ENCODE measurements at places on chromosomes 7 and 10. TPM values are rescaled to one million over a fixed set of nuclear protein-coding genes. Genes with fewer than 3 reads are reported as not detected.

The SEMA3D gene
- total RNA-seq: 0.16 TPM

DNA sequence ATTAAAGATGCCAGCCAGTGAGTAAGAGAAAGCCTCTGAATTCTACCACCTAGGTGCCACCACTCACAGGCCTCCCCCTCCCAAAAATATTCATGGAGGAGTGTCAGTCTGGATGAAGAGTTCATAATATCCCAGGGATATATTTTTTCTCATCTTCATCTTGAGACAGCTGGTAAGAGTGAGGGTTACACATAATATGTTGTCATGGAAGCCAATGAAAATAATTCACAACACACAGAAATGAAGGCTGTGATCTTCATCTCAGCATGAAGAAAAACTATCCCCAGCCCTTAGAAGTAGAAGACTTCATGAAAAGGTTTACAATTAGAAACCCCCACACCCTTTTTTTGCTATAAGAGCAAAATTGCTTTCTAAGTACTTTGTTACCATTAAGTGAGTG lies 175.6 kb downstream of the DNAH11 start:
- no peak for ATAC-seq

- ATAC-seq: peak; percentile 89
Measured at GRCh38 chr10:69392481-69393000, 24.2 kb downstream of the TACR2 start.

- ATAC-seq: no peak
Measured at GRCh38 chr7:148503900-148504487, 86.6 kb upstream of the C7orf33 start.

DNA sequence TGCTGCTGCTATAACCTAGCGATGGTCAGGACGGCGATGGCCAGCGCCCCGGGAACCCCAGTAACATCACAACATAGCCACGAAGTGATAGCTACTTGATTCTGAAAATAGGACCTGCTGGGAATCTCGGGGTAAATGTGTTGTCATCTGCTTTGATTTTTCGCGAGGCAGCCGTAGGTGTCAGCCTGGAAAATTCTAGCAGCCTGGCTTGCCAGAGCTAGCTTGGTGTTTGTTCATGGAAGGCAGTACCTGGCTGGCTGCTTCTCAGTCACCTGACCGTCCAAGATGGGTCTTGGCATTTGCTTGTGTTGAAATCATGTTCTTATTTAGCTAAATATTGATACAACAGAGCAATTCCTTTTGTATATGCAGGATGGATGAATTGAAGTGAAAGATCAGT lies 82.4 kb upstream of the BTBD16 start:
- ATAC-seq: no peak

DNA sequence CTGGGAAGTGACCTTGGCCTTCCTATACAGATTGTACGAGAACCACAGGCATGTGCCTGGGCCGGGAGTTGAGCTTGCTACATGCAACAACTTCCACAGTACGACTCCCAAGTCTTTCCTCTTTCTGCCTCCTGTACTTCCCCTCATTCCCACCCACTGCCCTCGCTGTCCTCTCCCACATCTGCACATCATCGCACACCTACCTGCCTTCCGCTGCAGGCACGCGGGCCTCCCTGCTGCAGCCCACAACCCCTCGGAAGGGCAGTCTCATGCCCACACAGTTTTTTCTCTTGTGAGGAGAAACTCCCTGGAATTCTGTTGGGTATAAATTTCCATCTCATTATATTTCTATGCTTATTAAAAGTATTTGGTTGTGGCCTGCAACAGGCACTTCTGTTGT lies 117.2 kb downstream of the ACTR3B start:
- no peak for ATAC-seq

DNA sequence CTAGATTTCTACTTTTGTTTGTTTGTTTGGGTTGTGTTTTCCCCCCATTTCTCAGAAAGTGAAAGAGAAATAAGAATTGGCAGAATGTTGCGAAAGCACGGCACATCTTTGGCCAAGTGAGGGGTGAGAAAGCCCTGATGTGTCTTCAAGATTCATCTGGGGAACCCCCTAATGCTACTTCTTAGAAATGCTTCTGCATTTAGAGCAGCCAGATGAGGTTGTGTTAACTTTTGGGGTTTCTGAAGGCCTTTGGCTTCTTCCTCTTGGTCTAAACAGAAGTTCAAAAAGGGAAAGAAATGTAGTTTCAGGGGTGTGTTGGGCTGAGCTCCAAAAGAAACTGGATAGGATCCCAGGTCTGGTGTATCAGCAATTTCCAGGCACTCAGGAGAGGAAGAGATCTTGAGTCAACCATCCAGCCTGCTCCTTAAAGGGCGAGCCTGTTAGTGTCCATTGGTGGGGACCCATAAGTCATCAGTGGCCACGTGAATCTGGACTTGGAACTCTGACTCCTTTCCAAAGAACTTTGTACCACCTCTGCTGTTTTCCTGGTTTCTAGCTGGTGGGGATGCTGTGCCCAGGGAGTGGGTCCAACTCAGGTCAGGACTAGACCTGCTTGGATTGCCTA lies 6.5 kb downstream of the DUSP5 start:
- ATAC-seq: peak; percentile 56

The HEPACAM2 gene
- not detected for total RNA-seq

- no peak for ATAC-seq
Measured at GRCh38 chr7:155698633-155699032, 54.2 kb downstream of the RBM33 start.

The MBL2 gene
- not detected for total RNA-seq

DNA sequence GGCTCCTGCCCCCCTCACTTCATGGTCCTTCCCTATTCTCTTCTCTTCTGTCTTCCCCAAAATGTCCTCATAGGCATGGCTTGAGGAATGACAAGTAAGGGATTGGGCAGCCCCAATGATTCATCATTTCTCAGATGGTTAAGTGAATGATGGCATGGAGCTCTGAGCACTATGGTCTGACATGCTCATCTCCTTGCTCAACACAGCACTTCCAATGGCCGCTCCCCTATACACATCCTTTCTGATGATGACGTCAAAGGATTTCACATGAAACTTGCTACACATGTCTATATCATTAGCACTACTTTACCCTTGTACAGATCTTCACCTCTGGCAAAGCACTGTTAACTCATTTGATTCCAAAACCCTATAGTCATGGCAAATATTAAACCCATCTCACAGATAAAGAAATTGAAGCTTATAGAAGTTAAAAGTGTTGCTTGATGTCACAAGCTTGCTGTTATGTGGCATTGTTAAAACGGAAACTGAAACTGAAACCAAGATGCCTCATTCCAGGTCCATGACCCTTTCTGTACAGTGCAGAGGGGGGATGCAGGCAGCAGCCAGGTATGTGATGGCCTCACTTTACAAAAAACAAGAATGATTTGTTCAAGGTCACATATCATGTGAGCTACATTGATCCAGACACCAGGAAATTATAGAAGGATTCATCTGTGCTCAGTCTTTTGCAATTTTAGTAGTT lies 90.0 kb upstream of the PLXNA4 start:
- ATAC-seq: no peak

DNA sequence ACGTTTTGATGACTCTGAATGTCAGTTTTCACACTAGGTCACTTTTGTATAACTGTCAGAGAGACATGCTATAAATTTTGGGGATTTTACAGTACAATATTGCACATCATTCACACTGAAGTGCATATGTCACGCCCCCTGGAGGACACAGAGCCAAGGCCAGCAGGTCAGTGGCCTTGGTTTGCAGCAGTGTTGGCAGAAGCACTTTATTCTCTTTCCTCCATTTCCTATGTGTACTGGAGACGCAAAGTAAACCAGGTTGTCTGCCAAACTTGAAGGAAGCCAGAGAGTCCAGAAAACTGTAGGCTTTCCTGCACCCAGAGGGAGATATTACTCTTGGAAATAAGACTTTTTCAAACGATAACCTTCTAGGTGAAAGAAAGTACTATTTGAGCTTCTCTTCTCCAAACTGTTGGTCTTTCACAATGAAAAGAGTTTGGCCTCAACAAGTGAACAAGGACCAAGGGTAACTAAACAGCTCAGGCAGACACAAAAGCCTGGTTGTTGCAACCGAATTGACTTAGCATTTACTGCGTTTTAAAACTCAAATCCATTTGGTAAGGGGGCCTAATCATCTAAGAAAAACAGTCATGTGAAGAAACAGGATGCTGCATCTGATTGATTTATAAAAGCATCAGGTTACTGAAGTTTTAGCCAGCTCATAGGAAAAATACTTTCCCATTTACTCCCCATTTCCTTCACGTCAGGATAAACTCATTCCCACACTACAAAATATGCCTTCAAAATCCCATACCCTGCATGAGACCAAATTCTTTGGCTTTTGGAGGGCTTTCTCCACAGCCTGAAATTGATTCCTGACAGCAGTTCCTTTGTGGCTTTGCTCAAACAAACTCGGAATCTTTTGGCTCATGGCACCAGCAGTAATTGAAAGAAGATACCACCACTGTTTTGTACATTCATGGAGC lies 83.0 kb upstream of the SEC61G start:
- no peak for ATAC-seq

- ATAC-seq: no peak
Measured at GRCh38 chr10:70679498-70679897, 7.2 kb downstream of the ADAMTS14 start.

DNA sequence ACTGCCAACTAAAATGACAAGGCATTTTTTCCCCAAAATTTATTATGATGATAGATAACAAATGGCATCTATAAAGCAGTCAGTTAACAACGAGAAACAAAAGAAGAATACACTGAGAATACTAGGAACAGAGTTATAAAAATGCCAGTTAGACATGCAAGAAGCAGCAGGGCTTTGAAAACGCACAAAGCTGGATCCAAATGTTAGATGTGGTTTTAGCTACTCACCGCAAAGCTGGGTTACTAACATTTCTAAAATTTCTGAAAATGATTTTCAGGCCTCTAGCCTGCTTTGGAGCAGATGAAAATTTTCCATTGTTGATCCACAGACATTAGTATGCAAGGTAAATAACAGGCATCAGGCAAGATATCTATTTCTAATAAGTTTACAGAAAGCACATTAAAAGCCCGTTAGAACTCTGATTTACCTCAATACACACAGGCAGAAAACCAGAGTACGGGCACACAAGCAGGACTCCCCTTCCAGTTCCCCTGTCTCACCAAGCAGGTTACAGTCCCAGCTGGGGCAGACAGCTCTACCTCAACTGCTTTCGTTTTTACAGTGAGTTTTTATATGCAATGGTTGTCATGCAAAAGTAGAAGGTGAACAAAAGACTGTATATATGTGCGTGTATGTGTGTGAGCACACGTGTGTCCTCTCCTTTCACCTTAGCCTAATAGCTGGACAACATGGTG lies 37.9 kb downstream of the GLI3 start:
- ATAC-seq: no peak

The SHTN1 gene
- total RNA-seq: 23.9 TPM

The GFRA1 gene
- 0.56 TPM for total RNA-seq

DNA sequence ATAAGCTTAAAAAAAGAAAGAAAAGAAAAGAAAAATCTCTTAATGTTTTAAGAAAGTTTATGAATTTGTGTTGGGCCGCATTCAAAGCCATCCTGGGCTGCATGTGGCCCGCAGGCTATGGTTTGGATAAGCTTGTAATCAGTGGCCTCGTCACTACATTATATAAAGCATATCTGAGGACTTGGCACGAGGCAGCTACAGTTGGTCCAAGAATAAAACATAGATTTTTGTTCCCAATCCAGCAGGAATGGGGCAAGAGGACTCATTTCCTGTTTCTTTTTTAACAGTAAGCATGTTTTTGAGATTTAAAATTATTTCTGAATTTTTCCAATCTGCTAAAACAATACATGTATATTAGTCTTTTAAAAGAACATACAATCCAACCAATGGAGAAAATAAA lies 28.6 kb downstream of the MCM10 start:
- ATAC-seq: no peak

DNA sequence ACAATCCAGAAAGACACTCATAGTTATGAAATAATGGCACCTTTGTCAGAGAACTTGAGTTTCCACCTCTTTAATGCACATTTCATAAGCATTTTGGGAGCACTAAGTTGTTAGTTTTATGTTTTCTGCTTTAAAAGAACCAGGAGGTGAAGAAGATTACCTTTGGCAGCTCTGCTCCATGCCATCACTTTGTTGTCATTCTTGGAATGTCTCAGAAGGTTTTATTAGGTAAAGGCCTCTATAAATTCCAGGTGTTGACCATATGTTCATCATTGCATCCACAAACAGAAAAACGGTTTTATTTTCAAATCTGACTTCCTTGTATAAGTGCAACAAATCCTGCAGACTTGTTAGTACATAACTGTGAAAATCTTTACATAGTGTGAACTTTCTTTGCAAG lies 424.8 kb downstream of the MDFIC start:
- no peak for ATAC-seq

DNA sequence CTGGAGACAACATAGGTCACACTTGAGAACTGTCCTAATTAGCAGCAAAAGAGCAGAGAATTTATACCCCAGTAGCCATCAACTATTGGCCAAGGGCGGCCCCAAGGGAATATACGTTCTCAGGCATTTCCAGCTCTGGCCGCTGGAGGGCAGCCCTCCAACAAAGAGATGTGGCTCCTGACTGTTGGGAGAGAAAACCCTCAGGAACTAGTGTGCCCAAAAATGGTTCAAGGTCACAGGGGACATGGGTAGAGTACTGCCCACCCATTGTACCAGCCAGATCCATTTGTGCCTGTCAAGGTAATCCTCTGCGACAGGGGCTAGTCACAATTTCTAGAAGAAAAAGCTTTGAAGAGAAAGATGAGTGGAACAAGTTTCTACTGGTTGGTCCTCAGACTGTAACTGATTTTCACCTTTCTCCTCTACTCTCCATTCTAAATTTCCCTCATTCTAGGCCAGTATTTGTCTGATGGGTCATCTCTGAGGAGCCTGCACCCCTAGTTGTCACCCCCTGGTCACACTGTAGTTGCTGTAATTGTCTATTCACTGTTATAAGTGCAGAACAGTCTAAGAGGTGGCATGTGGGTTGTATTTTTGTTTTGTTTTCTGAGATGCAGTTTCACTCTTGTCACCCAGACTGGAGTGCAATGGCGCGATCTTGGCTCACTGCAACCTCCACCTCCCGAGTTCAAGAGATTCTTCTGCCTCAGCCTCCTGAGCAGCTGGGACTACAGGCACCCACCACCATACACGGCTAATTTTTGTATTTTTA lies 14.7 kb upstream of the C7orf33 start:
- ATAC-seq: peak; percentile 69

The LIPM gene
- total RNA-seq: not detected

The FAM237B gene
- total RNA-seq: not detected

- ATAC-seq: no peak
Measured at GRCh38 chr10:114938856-114939193, 830 bp downstream of the TRUB1 start.

- no peak for ATAC-seq
Measured at GRCh38 chr7:39651265-39651664, 27.9 kb downstream of the RALA start.

Measured in esophagus mucosa (tissue), 1 donor.